ENCODE measurements at places on chromosomes 6 and 20.

DNA sequence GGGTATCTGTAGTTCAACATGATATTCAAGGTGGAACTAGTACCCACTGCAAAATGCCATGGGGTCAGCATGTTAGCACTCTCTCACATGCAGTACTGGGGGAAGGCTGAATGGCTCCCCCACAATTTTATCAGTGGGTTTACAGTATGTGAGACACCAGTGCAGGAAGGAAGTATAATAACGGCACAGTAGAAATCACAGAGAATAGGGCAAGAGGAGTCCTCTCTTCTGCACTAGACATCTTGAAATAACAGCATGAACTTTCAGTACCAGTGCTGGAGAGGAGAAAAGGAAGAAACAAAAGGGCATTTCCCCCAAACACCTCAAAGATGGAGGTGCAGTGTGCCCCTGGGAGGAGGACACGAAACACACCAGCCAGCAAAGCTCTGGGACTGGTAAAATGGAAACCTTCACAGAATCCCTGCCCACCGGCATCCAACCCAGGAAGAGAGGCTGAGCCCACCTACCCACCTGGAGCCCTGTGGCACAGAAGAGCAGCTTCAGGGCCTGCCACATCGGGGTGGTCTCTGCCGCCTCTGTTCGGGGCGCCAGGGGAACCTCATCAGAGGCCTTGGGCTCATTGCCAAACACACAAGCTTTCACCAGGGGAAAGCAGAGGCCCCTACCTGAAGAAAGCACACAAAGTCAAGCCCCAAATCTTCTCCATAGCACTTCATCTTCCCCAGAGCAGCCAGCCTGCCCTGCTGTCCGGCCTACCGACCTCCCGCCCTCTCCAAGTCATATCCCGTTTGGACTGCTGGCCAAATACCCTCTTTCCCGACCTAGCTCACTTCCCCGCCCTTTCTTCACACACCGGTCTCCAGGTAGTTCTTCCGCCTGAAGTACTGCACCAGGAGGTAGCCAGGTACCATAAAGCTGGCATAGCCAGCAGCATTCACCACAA is 1.2 kb downstream of the SLC35B2 start:
- no peak for DNase-seq

DNA sequence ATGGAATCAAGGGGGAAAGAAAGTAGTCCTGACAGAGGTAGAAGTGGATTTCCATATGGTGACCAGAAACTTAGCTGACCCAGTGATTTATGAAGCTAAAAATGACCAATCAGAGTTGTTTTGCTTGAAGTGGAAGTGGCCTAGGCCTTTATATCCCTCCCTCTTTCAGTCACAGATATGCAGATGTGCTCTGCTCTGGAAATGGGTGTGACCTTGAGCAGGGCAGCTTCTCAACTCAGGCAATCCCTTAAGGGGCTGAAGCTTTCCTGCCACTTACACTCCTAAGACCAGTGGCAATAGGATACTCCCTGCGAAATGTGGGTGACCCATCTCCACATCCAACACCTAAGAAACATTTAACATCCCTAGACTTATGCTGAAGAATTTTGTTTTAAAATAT is 256.6 kb downstream of the EYS start:
- DNase-seq: no peak

DNA sequence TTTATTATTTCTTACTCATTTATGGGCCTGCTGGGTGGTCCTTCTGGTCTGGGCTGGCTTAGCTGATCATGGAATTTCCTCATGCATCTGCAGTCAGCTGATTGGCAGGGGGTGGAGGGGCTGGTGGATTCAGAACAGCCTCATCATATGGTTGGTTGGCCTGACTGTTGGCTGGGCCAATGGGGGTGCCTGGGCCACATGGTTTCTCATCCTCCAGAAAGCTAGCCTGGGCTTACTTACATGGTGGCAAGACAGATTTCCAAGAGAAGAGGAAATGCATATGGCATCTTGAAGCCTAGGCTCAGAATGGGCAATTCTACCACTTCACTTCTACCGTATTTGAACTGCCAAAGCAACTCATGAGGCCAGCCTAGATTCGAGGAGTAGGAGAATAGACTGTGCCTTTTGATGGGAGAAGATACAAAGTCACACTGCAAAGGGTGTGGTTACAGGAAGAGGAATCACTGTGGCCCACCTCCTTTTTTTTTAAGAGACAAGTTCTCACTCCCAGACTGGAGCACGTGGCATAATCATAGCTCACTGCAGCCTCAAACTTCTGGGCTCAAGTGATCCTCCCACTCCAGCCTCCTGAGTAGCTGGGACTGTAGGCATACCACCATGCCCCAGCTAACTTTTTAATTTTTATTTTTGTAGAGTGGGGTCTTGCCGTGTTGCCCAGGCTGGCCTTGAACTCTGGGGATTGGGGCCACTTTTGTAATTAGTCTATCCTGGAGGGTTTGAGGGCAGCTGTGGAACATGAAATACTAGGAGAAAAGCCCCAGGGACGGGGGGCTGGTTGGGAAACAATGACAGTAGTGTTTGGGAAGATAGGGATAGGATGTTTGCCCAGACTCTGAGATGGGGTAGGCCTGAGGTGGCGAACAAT is 47.6 kb upstream of the RNF24 start:
- no peak for DNase-seq

- DNase-seq: no peak
Observed at GRCh38 chr6:138956244-138956924, 31.7 kb downstream of the REPS1 start.

- DNase-seq: no peak
Observed at GRCh38 chr20:44941120-44941691, 19.0 kb downstream of the TOMM34 start.

- no peak for DNase-seq
Observed at GRCh38 chr20:22918286-22918983, 116.7 kb upstream of the SSTR4 start.

DNA sequence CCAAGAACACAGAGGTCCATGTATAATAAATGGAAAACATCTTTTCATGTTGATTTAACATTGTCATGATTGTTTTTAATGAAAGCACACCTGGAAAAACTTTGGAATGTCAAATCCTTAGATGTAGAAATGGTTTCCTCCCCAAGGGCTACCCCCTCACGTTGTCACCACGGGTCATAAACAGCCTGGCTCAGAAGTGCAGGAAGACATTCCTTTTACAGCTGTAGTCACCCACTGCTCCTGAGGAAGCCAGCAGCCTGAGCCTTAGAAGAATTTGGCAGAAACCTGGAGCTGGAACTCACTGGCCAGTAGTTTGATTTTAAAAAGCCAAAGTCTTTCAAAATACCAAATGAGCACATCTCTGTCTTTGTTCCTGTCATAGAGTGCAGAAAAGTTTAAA is 23.7 kb downstream of the ADGRF5 start:
- DNase-seq: no peak

DNA sequence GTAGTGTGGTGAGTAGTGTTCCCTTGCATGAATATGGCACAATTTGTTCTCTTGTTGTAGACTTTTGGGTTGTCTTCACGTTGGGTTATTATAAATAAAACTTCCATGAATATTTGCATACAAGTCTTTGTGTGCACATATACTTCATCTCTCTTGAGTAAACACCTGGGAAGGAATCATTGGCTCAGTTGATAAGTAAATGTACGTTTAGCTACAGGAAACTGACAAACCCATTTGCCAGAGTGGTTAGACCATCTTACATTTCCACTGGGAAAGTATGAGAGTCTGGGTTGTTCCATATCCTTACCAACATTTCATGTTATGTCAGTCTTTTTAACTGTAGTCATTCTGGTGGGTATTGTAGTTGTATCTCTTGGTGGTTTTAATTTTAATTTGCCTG is 119.2 kb downstream of the SLX4IP start:
- DNase-seq: no peak

DNA sequence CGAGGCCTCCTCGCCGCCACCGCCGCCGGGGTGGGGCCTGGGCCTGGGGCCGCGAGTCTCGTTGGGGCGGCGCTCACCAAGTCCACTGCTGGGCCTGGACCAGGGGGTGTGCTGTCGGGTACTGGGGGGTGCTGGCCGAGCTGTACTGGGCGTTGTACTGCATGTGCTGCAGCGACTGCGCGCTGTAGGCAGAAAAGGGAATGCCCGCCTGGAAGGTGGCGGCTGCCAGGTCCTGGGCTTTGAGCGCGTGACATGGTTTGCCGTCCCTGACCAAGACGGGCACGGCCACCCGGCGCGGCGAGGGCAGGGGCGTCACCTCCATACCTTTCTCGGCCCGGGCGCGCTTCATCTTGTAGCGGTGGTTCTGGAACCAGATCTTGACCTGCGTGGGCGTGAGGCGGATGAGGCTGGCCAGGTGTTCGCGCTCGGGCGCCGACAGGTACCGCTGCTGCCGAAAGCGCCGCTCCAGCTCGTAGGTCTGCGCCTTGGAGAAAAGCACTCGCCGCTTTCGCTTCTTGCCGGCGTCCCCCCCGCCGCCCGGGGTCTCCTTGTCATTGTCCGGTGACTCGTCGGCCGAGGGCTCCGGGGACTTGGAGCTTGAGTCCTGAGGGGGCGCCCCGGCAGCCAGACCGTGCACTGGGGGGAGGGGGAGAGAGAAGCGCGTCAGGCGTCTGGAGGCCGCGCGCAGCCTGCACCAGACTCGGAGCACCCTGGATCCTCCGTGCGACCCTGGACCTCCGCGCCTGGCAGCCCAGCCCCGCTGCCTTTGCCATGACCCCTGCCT is 1.8 kb downstream of the NKX2-2 start:
- peak; percentile 45 for DNase-seq

GRCh38 chr20:50681359-50682064 is 9.8 kb downstream of the RIPOR3 start:
- no peak for DNase-seq
